Uterus (tissue), 4 donors: ENCODE measurements at places on chromosomes 2 and 18.
A peak's percentile ranks its signal among the peaks of the same experiment; 100 is the strongest.

- no peak for DNase-seq
Measured at GRCh38 chr2:182186132-182186735, 200.6 kb downstream of the PPP1R1C start.

GRCh38 chr2:223896833-223897311 lies 48.3 kb downstream of the WDFY1 start:
- DNase-seq = no peak

- DNase-seq = no peak
Measured at GRCh38 chr2:100250645-100251044, 71.7 kb downstream of the LONRF2 start.

- no peak for DNase-seq
Measured at GRCh38 chr2:71254776-71255175, 27.9 kb upstream of the PAIP2B start.

DNA sequence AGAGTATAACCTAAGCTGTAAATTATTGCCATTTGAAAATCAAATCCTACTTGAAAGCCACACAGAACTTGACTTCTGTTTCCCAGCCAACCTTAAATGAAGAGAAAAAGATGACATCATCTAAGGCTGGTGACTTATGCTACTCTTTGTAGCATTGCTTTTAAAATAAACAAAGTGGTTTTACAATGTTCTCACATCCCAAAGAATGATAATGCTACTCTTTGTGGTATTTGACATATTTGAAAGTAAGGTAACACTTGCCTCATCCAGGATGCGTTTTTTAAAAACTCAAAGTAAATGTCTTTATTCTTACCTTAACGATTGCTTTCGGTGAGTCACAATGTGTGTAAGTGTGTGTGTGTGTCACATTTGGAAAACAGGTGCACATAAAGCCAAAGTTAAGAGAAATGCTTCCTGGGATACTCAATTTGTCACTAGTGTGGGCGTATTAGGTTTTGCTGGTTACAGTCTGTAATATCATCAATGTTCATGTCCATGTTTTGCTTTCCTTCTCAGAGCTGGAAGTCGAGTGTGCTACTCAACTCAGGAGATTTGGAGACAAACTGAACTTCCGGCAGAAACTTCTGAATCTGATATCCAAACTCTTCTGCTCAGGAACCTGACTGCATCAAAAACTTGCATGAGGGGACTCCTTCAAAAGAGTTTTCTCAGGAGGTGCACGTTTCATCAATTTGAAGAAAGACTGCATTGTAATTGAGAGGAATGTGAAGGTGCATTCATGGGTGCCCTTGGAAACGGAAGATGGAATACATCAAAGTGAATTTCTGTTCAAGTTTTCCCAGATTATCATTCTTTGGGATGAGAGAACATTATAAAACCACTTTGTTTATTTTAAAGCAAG lies 2.6 kb downstream of the PMAIP1 start:
- no peak for DNase-seq

GRCh38 chr2:182230561-182230960 lies 196.3 kb downstream of the PDE1A start:
- DNase-seq = no peak

DNA sequence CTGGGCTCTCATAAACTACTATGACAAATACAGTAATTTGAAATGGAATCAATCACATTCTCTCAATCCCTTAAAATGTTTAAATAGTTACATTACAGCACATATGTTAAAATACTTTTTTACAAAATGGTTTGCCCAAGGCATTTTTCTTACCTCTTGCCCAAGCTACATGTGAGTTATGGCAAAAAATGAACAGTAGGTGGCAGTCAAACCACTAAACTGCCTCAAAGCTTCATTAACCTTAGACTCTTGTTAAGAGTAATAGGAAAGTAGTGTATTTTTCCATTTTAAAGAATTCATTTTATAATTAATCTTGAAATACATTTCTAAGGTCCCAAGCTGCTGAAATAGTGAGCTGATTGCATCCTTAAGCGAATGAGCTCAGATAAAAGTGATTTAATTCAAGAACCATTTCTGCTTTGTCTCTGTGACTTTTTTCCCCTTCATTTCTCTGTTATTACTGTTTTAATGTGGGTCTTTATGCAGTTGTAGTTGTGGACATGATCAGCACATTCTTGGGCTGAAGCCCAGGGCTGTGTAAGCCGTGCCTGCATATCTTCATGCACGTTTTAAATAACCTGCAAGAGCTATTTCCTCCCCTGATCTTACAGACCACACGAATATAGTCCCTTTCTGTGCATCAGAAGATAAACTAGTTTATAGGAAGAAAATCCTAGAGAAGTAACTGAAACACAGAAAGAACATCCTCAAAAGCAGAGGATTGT lies 311.8 kb downstream of the LNPK start:
- no peak for DNase-seq

DNA sequence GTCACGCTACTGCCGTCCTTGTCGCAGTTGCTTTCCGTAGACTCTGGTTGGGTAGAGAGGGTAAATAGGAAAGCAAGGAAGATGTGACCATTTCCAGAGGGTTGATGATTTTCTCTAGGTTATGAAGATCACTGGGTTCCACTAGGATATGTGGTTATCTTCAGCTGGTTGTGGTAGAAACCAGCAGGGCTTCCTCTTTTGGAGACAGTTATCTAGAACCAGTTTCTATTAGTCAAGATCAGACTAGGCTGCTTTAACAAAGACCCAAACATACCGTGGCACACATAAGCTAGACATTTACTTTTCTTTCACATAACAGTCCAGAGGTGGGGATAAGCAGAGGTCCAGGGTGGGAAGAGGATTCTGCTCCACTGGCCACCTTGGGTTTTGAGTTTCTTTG lies 59.6 kb downstream of the FASTKD2 start:
- no peak for DNase-seq

GRCh38 chr2:186526281-186526680 lies 40.2 kb downstream of the ZC3H15 start:
- no peak for DNase-seq

GRCh38 chr2:202040079-202040844 lies 6.6 kb downstream of the FZD7 start:
- no peak for DNase-seq

- DNase-seq = no peak
Measured at GRCh38 chr2:233593201-233593600, 24.2 kb upstream of the UGT1A8 start.

DNA sequence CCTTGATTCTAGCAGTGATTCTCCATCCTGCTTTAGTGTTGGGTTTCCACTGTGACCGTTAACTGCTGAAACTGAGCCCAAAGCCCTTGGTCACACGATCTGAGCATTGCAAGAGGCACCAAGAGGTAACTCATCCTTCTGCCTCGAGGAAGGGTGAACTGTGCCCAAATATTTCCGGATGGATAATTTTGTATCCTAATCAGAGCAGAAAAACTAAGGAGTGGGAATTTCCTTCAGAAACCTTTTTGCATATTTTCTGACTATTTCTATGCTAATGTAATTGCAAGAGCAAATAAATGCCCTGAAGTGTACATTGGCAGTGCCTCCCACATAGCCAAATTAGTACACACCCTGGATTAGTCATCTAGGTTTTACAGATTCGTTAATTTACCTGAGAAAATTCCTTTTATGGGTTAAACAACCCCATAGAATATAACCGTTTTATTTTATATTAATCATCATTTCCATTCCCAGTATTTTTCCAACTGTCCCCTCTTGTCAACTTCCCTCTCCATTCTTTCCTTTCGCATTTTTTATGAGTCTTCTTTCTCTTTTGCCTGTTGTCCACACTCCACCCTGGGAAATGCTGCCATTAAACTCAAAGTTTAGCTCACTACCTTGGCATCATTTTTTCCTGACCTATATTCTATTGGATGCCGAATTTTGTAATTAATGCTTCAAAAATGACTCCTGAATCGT lies 31.7 kb upstream of the COBLL1 start:
- DNase-seq = no peak

DNA sequence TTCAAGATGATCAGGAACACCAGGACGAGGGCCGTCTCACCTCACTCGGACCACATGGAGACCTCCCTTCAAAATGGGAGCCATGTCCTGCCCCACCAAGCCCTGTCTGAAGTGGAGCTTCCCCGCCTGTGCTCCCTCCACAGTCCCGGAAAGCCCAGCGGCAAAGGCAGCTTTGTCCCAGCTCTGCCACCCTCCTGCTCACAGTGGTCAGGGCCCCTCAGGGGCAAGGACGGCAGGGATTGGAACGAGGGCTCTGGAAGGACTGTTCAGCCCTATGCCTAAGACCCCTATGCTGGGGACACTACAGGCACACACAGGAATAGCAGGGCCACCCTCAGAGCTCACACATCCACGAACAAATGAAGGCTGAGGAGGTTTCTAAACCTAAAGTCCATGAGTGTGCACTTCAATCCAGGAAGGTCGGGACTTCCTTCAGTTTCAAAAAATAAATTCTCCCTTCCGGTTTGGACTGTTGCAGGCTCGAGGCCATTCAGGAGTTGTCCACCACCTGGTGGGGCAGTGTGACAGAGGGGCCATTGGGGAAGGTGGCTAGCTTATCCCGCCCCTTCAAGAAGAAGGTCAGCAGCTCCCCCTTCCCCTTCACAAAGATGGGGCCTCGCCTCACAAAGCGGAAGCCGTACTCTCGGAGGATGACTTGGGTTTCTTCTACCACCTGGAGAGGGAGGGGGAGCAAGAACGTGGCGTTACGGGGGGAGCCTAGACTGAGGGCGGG lies 26.4 kb downstream of the CENPO start:
- peak; percentile 12 for DNase-seq

GRCh38 chr2:106184394-106184793 lies 9.7 kb downstream of the UXS1 start:
- DNase-seq = no peak

DNA sequence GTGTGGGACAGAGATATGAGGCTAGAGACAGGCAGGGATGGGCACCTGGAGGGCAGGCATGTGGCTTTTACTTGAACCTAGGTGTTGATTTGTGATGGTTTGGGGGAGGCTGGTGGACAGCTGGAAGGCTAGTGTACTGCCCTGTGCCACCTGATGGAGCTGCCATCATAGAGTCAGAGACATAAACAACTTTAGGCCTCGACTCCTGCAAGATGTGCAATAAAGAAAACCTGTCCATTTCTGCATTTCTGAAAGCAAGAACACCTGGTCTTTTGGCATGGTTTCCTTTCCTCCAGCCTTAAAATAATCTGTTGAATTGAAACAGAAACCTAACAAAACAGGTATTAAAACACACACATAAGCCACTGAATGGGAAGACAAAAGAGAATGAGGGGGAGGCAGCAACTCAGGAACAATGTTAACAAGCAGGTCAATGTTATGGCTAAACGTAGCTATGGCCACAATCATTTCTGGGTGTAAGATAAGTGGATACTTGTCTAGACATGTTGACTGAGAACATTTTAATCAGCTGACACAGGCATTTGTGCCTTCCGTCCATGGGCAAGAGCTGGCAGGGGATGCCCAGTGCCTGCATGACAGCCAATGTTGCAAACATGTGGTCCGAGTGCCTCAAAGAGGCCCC lies 87.8 kb downstream of the KCTD1 start:
- DNase-seq = no peak

GRCh38 chr2:173766537-173767289 lies 198.5 kb downstream of the SP3 start:
- DNase-seq = no peak

- no peak for DNase-seq
Measured at GRCh38 chr2:241703032-241703604, 1.3 kb downstream of the ING5 start.
